Omental fat pad (tissue), 4 donors: ENCODE measurements at places on chromosomes 16 and 17.
A peak's percentile ranks its signal among the peaks of the same experiment; 100 is the strongest.

GRCh38 chr17:64326420-64327054 is 63.5 kb upstream of the TEX2 start:
- peak; percentile 44 for DNase-seq

DNA sequence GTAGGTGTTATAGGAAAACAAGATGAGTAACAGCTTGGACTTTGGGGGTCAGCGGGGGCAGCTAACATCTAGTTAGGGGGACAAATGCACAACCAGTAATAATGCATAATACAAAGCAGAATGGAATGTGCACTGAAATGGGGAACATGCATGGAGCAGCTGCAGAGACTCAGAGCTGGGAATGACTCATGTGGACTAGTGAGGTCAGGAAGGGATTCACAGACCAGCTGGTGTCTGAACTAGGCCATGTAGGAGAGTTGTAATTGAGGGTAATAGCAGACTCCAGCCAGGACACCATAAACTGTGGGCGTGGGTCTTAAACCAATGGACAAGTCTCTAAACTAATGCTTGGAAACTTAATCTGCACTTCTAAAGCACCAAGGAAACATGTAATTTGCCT is 176.8 kb upstream of the ASIC2 start:
- no peak for DNase-seq

DNA sequence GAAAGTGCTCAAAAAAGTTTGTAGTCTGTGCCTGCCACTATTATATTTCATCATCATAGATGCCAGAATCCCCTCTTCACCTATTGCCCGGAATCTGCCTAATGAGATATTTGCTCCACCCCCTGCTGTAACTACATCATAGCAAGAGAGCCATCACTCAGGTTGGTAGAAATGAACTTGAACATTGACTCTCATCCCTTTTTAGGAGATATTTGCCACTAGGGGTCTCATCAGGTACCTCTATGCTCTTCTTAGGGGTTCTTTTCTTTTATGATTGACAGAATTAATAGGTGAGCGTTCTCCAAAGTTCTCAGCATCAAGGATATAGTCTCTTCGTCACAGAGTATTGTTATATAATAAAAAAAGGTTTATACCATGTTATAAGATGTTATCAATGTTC is 20.0 kb downstream of the ANKS4B start:
- no peak for DNase-seq

DNA sequence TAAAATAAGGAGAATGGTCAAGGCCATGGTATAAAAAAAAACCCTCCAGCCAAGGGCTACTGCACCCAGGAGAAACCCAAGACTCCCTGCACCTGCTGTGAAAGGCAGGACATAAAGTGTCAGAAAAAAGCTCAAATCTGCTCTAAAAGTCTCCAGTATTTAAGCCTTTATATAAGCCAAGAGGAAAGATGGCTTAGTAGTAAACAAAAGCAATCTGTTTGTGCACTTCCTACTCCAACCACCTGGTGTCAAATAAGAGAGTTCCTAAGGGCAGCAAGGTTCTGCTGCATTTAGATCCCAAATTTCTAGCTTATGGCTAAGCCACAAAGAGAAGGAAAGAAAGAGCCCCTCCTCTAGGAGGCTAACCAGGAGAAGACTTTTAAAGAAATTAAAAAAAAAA is 20.6 kb downstream of the ACSM1 start:
- DNase-seq: no peak

GRCh38 chr17:77436058-77436442 is 295.3 kb downstream of the SEC14L1 start:
- no peak for DNase-seq

GRCh38 chr17:67779098-67779672 is 46.1 kb upstream of the BPTF start:
- DNase-seq: no peak

DNA sequence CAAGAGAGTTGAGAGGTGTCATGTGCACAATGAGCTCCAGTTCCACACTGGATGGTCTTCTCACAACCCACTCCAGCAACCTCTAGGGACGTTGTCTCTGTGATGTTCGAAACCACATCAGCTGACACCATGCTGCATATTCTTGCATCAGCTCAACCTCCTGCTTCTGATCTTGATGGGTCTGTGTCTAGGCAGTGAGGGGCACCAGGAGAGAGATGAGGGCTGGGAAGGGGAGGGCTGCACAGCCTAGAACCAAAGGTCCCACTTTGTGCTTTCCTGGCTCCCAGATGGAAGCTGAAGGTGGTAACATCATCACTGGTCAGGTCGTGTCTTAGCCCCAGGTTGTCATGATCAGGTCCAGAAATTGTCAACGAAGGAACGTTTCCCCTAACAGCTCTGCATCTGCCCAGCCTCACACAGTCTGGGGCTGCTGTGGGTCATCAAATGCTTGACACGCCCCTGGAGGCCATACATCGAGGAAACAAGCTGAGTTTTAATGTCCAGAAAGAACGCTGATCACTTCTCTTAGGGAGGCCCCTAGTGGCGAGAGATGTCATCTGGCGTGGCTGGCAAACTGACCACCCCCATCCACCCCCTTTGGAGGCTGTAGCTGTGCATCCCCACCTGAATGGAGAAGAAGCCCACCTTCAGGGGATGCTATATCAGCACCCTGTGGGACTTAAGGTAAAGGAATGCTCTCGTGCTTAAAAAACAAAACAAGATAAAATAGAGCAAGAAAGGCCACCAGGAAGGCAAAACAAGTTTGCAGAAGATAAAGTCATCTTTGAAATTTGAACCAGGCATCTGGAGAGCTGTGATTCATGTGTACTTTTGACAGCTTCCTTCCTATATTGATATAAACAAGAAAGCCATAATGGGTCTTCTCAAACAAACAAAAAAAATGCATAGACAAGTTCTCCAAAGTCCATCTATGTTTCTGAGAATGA is 58.3 kb downstream of the WIPI1 start:
- no peak for DNase-seq

DNA sequence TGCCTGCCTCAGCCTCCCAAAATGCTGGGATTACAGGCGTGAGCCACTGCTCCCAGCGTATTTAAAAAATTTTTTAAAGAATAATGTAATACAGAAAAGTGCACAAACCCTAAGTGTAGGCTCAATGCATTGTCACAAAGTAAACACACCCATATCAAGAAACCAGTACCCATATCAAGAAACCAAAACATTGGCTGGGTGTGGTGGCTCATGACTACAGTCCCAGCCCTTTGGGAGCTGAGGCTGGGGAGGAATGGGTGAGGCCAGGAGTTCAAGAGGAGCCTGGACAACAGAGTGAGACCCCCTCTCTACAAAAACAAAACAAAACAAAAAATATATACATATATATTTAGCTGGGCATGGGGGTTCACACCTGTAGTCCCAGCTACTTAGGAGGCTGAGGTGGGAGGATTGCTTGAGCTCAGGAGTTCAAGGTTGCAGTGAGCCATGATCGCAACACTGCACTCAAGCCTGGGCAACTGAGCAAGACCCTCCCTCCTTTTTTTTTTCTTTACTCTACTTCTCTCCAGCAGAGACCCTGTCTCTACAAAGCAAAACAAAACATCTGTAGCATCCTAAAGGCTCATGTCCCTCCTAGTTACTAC is 9.3 kb upstream of the PRR14 start:
- DNase-seq: no peak

DNA sequence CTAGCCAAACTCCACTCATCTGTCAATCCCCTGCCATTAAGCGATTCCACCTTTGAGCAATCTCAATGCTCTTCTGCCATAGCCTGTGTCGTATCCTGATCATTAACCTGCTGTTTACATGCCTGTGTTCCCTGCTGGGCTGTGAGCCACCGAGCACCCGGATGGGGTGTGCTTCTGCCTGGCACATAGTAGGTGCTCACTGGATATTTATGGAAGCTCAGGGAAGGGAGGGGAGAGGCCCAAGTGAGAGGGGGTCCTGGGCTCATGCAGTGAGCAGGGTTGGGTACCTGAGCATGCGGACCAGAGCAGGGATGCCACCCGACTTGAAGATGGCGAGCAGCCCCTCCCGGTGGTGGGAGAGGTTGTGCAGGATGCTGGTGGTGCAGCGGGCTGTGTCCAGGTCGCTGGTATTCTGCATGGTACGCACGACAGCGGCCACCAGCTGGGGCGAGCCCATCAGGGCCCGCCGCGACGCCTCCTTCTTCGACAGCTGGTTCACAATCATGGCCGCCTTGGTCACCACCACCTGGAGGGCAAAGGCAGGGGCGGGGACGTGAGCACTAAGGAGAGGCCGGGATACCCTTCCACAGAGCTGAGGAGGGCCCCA is 17.7 kb downstream of the JUP start:
- no peak for DNase-seq

GRCh38 chr16:35533683-35534082 is 2074.3 kb downstream of the TP53TG3F start:
- DNase-seq: no peak

DNA sequence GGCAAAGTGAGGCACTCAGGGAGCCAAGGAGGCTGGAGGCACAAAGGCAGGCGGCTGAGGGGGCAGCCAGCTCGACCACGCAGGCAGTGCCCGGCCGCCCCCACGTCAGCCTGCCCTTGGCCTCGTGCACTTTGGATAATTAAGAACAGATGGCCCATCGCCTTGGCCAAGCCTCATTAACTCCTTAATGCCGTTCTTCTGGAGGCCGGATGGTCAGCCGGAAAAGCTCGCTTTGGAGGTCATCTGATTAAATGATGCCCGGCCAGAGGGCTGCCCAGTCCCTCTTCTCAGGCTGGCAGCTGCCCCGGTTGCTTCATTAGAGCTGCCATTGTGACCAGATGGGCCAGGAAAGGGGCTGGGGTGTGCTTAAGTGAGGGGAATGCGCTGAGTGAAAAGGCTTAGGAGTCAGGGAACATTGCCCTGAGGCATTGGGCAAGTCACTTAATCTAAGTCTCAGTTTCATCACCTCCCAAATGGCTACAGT is 364.0 kb downstream of the NPIPA8 start:
- DNase-seq: no peak

GRCh38 chr17:9802294-9802693 is 10.9 kb upstream of the DHRS7C start:
- no peak for DNase-seq

DNA sequence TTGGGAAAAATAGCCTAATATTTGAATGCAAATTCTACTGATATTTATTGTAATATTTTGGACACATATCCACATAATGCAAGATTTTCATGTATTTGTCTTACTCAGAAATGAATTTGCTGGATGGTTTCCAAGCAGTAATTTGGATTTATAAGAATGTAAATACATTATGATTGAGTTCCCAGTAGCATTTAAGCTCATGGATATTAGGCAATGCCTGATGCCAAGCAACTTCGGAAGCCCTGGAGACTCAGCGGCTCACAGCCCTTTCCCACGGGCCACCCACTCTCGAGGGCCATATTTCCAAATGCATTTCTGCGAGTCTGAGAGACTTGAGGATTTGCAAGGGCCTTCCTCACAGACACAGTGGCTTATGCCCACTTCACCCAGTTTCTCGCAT is 62.1 kb upstream of the MYOCD start:
- DNase-seq: no peak

DNA sequence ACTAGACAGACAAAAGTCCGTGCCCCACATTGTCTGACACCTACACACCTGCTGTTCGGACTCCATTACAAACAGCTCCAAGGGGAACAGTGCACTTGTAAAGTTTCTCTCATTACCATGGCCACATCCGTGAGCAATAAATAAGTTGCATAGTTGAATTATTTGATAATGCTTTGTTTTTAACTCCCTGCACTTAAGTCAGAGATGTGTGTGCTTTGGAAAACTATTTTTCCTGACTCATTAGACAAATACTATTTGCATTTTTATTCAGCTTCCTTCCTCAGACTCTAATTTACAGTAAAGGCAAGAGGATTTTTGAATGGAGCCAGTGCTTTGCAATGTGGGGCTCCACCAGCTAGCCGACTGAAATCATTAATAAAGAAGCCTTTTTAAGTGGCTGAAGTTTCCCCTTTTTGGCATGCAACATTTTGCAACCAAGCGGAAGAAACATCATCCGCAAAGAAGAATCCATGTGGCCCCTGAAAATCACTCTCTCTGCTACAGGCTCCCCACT is 6.5 kb upstream of the CCL2 start:
- DNase-seq: no peak

DNA sequence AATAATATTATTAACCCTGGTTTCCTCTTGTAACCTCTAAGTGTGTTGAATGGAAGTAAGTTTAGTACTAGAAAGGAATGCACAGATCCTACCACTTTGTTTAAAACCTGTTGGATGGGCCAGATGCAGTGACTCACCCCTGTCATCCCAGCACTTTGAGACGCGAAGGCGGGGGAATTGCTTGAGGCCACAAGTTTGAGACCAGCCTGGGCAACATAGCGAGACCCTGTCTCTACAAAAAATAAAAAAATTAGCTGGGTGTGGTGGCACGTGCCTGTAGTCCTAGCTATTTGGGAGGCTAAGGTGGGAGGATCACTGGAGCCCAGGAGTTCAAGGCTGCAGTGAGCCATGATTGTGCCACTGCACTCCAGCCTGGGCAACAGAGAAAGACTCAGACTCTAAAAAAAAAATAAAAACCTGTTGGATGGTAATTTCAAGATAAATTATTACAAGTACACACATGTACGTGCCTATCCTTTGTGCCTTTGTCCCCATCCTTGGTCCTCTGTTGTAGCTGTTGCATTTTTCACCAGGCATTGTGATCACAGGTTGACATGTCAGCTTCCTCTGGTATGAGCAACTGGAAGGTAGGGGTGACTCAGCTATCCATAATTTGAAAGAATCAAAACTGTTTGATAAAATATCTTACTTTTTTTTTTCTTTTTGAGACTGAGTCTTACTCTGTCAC is 30.7 kb upstream of the METTL9 start:
- no peak for DNase-seq
